ENCODE measurements at places on chromosomes 6 and 20.

GRCh38 chr6:159213405-159213804 is 44.2 kb downstream of the FNDC1 start:
- DNase-seq, result no peak

GRCh38 chr20:15047042-15047441 is 709.6 kb upstream of the FLRT3 start:
- no peak for DNase-seq

DNA sequence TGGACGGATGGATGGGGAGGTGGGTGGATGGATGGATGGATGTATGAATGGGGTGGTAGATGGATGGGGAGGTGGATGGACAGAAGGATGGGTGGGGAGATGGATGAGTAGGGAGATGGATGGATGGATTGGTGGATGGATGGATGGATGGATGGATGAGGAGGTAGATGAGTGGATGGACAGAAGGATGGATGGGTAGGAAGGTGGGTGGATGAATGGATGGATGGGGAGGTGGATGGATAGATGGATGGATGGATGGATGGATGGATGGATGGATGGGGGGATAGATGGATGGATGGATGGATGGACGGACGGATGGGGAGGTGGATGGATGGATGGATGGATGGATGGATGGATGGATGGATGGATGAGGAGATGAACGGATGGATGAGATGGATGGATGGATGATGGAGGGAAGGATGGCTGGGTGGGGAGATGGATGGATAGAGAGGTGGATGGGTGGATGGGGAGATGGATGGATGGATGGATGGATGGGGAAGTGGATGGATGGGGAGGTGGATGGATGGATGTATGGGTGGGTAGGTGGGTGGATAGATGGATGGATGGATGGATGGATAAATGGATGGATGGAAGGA is 7.2 kb downstream of the EEF1A2 start:
- DNase-seq, result no peak

DNA sequence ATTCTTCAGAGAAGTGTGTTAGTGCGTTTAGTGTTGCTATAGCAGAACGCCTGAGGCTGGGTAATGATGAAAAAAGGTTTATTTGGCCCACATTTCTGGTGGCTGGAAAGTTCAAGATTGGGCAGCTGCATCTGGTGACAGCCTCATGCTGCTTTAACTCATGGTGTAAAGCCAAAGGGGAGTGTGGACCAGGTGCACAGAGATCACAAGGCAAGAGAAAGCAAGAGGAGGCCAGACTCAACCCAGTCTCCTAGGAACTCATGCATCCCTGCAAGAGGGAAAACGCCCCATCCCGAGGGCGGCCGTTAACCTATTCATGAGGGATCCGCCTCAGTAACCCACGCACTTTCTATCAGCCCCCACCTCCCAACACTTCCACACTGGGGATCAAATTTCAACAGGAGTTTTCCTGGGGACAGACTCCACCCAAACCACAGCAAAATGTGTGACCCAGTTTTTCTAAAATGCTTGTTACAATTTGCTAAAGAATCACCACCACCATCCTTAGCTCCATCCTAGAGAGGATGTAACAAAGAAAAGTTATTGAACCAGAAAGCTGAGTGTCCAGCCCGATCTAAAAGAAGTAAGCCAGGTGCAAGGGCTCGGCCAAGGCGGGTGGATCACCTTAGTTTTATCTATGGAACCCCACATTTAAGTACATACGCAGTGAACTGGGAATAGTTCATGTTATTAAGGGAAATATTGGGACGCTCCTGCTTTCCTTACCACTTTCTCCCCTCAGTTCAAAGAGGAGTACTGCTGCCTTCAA is 164.8 kb downstream of the QKI start:
- DNase-seq, result no peak

DNA sequence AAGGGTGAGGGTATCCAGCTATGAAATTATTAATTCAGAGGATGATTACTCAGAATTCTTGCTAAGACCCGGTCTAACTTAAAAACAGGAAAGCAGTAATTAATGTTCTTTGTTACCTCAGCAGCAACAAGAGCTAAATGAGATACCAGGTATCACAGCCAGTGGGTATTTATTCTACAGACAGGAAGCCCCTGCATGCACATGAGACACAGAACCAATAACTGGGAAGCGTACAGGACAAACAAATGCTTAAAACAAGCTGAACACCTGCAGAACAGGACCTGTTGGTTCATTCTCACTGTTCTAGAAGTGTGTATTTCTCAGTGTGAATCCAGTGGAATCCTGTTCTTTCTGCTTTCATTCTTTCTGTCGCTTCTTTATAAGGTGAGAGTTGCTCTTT is 30.9 kb downstream of the SCML4 start:
- DNase-seq, result no peak

- DNase-seq, result no peak
Measured at GRCh38 chr6:149563928-149564325, 2.2 kb upstream of the GINM1 start.

DNA sequence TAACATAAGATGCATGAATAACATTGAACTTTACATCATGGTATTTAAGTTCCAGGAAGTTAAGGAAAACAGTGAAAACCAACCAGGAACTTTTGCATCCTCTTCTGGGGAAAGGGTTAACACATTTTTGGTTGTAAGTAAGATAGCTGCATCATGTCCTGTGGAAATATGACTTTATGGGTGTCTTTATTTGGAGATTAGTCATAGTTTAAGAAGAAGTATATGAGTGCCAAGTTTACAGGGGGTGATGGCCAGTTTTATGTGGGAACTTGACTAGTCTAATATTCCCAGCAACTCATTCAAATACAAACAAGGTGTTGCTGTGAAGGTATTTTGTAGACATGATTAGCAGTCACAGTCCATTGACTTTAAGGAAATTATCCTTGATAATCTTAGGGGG is 78.0 kb downstream of the PDE10A start:
- no peak for DNase-seq

GRCh38 chr6:119065382-119065781 is 13.1 kb downstream of the FAM184A start:
- DNase-seq, result no peak

DNA sequence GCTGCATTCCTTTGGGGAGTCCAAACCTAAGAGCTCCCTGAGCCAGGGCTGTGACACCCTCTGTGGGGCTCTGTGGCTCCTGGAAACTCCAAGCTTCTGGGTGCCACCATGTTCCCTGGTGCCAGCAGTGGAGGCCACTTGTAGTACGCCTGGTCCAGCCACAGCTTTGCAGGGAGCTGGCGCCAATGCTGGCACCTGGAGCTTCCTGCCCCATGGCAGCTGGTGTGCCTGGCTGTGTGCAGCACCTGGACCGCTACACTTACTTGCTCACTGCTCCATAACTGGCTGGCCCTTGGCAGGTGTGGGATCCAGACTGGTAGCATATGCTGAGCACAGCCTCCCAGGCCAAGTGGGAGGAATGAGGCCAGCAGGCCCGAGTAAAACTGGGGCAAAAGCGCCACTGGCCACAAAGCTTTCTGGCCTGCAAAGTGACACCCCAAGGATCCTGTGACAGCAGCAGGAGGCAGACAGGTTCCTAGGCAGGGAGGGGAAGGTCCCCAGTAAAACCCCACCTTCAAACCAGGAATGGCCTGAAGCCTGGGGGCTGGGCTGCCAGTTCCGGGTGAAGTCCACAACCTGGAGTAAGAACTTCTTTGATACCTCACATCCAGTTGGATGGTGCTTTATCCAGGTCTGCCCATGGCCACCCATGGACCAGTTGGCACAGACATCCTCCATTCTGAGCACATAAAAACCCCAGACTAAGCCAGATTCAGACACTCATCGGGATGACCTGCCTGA is 461.0 kb downstream of the TBC1D32 start:
- DNase-seq, result no peak

DNA sequence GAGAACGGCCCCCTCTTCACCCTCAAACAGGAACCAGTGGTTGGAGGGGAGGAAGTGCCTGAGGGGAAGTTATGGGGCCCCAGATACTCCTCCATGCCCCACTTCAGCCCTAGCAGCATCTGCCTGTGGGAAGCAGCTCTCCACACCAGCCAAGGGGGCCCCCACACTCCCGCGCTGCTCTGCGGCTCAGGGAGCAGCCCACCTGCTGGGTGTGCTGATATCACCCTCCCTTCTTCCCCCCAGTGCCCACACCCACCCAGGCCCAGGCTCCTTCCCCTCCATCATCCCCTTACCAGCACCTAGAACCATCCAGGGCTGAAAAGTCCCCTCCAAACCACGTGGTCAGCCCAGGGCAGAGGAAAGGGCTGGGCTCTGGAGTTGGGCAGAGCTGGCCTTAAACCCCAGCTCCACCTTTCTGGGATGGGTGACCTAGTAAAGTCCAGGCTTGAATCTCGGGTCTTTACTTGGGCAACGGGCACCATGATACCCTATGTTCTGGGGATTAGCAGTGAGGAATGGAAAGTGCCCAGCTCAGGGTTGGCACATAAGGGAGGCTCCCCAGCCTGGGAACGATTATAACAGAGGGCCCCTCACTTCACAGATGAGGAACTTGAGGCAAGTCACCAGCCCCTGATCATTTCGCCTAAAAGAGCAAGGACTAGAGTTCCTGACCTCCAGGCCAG is 663 bp downstream of the LST1 start:
- DNase-seq, result no peak

- DNase-seq, result no peak
Measured at GRCh38 chr6:1334684-1335083, 22.8 kb downstream of the FOXQ1 start.

DNA sequence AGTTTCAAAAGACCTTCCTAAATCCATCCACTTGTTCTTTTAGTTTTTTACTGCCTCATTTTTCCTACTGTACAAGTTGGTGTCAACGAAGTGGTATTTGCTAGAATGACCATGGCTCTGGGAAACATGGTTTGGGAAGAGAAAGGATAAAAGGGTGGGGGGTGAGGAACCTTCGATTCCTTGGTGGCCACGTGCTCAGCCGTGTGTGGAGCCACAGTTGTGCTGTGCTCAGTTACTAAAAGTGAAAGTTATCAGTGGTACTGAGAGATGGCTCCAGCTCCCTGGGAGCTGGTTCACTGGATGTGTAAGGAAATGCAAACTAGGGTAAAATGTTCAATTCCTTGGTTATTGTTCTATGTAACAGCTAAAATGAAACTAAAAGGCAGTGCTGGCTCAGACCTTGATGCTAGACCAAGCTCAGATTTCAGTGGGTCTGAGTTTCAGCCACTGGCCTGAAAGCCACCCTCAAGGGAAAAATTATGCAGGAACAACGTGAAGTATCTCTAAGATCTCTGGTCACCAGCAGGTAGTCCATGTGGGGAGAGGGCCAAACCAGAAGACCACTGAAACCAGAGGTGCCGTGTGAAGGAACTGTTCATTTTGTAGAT is 7.4 kb upstream of the SLC22A2 start:
- DNase-seq, result no peak

DNA sequence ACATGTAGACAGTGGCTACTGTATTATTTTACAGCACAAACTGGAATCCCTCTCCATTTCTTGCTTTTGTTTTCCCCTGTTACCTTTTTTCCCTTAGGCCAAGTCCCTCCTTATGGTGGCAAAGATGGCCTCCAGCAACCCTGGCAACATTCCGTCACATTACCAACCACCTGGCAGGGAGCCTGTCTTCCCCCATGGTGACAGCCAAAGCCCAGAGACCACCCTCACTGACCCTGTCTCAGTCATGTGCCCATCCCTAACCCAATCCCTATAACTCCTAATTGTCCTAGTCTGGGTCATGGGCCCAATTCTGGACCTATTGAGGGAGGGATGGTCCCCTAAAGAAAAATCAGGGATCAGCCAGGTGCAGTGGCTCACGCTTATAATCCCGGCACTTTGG is 27.6 kb downstream of the PARD6B start:
- DNase-seq, result no peak

GRCh38 chr6:150004101-150004782 is 21.1 kb downstream of the RAET1L start:
- DNase-seq, result no peak

DNA sequence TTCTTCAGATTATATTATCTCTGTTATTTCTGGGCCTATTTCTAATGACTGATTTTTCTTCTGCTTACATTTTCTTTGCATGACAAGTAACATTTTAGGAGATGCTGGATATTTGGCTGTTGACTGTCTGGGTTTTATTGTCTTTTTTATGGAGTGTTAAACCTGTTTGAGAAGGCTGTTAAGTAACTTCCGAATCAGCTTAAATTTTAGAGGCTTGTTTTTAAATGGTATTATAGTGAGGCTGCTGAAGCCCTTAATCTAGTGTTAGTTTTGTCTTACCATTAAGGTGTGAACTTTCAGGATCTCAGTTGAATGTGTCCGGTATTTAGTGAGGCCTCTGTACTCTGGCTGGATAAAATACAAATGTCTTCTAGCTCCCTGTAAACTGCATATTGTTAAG is 109.8 kb downstream of the EYA4 start:
- no peak for DNase-seq

- peak; percentile 69 for DNase-seq
Measured at GRCh38 chr6:36650848-36651478, 27.6 kb upstream of the CDKN1A start.

- DNase-seq, result no peak
Measured at GRCh38 chr6:156421933-156422332, 355.2 kb upstream of the ARID1B start.
